Right atrium auricular region (tissue), 2 donors: ENCODE measurements at places on chromosomes 4 and X. TPM values are rescaled to one million over a fixed set of nuclear protein-coding genes. Genes with fewer than 3 reads are reported as not detected.

QRFPR gene
- 1.6 TPM for total RNA-seq

PCDH10 gene
- 0.94 TPM for total RNA-seq

DNA sequence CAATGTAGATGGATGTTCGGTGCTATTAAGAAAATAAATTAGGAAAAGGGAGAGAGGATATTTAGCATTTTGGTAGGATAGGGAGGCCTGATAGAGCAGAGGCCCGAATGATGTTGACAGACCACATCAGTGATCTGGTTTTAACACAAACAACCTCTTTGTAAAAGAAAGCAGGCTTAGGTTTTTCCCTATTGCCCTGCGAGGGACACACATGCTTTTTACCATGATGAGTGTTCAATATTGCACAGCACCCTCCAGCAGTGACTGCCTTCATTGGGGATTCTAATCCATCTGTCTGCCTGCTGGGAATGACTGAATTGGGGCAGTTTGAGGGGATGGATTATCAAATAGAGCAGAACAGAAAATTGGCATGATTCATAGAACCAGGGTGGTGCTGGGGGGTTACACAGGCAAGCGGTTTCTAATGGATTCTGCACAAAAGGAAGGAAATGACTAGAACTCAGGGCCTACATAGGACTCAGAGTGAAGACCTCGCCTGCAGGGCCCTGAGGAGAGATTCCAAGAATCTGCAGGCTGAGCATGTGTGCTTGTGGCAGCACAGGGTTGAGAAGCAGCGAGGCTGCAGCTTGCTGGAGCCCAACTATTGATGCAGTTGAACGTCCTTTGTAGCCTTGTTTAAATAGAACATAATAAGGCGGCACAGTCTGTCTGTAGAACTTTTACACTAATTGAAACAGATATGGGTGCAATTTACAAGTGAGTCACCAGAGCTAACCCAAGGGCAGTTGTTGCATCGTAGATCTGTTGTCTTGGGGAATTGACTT, 58.0 kb downstream of the RHOH start:
- DNase-seq, result no peak

TRIM61 gene
- 1.1 TPM for total RNA-seq

GPR34 gene
- total RNA-seq, result 8.5 TPM

DNA sequence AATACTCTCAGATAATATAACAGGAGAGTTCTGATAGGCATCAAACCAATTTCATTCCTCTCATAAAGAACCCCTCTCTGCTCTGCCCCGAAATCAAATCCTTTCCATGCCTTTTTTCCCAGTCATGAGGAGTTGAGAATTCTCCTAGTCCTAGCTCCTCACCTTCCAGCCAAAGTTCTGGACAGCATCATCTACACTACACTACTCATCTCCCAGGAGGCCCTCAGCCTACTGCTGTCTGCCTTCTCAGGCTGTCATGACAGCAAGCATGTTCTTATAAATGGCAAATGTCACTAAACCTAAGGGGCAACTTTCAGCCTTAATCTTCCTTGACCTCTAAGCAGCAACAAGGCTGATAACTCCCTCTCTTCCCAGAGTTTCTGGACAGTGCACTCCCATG, 26.6 kb downstream of the MAPK10 start:
- no peak for DNase-seq

DNA sequence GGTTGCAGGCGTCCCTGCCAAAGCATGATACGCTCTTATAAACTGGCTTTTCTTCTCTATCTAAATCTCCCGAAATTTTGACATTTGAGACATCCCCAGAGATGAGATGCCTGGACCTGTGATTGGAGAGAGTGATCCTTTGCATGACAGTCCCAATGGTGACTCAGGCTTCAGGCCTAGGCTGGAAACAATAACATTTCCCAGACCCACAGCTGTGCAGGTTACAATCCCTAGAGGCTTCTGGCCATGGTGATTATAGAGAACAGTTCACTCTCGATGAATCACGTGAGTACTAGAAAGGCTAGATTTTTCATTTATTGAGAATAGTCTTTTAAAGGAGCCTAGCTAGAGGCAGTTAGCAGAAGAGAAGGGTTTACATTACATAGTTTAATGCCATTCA, 75.9 kb downstream of the SPATA18 start:
- DNase-seq, result no peak

- no peak for DNase-seq
Measured at GRCh38 chr4:55346851-55347255, 811 bp downstream of the SRD5A3 start.

DNA sequence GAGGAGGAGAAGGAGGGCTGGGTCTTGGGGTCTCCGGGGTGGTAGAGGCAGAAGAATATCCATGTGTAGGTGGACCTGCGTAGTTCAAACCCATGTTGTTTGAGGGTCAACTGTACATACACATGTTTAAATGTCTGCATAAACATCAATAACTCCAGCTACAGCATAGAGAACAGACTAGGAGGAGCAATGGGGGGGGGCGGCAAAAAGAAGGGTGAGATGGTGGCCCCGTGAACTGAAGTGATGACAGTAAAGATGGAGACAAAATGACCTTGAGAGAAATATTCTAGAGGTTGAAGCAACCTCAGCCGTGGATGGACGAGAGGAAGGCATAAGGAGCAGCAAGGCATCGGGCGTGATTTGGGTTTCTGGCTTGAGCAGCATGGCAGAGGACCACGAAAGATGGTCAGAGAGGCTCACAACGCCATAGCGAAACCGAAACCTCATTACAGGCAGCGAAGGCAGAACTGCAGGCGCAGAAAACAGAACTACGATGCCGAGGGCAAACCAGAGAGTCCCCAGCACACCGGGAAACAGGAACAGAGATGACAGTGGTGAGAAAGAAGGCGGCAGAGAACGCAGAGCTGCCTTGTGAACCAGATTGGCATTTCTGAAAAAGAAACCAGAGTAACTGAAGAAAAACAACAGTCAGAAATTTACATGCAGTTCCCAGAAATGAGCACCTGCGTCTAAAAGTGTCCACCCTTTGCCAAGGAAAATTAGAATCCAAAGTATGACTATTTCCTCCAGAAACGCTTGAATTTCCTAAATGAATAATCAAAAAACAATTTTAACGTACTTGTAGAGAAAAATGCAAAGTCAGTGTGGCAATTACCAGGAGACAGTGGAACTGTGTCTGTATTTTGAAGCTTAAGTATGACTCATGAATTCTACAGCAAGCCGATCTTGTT, 50.3 kb upstream of the ENPP6 start:
- DNase-seq, result peak; percentile 59

DNA sequence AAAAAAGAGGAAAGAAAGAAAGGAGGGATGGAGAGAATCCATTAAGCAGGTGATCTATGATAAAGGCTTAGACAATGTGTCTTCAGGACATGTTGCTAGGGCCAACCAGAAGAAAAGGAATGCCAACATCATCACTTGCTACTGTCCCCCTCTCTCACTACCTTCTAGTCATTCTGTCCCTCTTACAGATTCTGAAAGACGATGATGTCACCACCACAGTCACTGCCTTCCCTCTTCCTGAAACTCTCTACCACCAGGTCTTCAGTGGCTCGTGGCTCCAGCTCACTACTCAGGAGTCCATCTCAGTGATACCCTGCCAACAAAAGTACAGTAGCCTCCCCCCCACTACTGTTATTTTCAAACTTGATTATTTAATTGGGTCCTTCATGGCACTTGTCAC, 64.0 kb downstream of the KCNIP4 start:
- DNase-seq, result no peak
